ENCODE measurements at places on chromosomes 6 and 20.

- no peak for DNase-seq
Observed at GRCh38 chr6:53458105-53458866, 86.6 kb downstream of the GCLC start.

GRCh38 chr6:158743033-158743651, 76.0 kb downstream of the EZR start:
- DNase-seq: no peak

- no peak for DNase-seq
Observed at GRCh38 chr20:5586720-5587119, 163.5 kb upstream of the SHLD1 start.

DNA sequence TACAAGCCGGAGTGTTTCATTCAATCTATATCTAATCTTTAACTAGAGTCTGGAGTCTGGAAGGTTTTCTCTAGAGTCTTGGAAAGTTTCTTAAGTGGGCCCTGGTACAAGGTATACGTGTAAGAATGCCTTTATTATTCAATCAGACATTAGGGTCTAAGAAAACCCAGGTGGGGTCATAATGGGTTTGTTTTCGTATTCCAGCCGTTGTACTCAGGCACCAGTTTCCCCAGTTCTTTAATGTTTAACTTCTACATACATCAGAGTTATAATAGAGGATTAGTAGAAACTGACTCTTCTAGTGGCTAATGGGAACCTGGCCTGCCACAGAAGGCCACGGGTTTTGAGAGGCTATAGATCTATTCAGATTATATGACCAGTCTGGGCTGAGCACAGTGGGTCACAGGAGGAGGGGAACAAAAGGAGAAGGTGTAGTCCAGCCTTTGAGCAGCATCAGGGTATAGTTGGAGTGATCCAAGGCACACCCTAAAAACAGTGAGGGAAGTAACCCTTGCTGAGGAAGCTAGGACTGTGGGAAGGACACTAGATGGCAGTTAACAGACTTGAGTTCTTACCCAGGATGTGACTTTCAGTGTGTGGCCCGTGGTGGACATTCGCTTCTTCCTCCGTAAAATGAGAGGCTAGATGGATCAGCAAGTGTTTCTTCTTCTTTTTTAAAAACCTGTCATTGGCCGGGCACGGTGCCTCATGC, 15.5 kb downstream of the FAM83B start:
- no peak for DNase-seq

- no peak for DNase-seq
Observed at GRCh38 chr6:158941246-158941645, 58.8 kb downstream of the RSPH3 start.

GRCh38 chr20:57124800-57125517, 141.5 kb downstream of the BMP7 start:
- DNase-seq: no peak

DNA sequence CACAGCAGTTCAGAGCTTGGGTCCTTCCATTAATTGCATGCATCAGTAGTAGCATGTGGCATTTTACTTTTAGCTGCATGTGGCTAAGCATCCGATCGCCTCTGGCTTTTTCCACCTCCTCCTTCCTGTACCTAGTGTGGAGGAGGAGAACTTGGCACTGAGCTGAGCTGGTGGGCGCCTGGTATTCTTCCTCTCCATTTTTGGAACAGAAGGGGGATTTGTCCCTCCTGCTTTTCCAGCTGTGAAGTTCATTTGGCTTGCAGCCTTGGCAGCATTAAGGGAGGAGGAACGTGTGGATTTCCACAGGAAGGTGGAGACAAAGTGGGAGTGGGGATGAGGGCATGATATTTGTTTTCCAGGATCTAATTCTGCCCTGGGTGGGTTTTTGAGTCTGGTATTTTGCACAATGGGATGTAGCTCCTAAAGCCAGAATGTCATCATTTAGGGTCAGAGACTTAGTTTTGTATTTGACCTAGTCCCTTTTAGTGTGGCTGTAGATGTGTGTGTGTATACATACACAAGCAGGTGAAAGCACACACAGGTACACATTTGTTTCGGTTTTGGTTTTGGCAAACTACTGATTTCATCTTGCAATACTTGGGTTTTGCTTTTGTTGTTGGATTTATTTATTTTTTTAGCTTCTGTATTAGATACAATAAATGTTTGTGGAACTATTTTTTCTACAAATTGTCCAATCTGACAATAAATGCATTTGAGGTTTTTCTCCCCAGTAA, 90.0 kb downstream of the SASH1 start:
- no peak for DNase-seq

DNA sequence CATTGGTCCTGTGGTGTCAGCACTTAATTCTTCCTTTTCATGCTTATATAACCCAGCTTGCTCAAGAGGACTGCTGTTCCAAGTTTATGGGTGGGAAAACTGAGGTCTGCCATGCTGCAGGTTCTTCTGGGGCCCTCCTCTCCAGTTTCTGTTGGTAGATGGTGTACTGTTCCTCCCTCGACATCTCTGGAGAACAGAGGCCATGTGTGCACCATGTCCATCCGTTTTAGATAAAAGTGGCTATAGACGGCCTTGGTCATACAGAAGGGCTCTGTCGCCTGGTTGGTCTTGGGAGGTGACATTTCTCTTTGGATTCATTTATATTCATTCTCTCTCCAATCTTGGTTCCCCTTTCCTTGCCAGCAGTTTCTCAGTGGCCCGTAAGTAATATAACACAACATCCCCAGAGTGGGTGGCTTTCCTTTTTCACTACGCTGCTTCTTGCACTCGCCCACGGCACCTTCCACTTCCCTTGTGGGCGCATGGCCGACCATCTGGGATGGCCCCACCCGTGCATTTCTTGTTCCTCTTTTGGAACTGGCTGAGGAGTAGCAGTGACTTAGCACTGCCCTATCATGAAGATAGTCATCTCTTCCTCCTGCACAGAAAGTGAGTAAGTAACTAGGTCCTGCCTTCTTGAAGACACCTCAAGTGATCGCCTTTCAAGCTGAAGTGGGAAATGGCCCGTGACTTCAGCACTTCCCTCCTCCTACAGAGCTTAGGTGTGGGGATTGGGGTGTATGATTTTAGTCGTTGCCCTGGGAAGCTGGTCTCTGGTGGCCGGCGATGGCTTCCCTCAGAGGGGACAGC, 94.2 kb downstream of the RREB1 start:
- DNase-seq: peak; percentile 81

DNA sequence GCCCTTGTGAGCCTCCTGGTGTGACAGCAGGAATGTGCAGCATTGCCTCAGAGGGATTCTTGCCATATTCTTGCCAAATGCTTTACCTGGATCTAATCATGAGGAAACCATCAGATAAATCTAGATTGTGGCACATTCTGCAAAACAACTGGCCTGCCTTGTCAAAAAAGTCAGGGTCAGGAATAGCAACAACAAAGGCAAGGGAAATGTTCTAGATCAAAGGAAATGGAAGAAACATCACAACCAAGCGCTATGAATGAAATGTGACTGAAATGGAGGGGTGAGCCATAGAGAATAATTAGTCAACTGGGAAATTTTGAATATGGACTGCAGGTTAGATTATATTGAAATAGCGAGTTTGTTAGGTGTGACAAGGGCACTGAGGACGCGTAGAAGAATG, 262.6 kb upstream of the CDYL start:
- no peak for DNase-seq

DNA sequence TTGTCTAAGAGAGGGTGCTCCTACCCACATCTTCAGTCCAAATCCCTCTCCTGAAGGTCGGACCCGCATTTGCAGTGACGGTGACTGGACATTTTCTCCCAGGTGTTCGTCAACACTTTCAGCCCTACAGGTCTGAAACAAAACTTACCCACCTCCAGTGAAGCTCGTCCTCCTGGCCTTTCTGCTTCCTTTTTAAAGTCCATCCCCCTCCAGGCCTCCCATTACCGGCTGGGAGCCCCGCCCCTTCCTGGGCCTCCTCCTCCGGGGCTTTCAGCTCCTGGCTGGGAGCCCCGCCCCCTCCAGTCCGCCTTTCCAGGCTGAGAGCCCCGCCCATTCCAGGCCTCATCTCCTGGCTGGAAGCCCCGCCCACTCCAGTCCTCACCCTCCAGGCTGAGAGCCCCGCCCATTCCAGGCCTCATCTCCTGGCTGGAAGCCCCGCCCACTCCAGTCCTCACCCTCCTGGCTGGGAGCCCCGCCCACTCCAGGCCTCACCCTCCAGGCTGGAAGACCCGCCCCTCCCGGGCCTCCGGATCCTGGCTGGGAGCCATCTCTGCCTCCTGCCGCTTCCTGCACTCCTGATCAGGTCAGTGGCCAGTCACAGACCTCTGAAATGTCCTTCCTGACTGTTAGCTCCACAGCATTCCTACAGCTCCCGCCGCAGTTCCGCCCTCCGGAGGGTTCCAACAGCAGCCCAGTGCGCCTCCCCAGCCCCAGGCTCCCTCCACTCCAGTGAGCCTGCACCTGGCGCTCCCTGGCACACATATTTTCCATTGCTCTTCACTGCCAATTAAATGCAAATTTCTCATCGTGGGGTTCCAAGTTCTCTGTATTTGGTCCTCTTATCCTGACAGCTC, 98.5 kb downstream of the LY86 start:
- DNase-seq: no peak

- peak; percentile 60 for DNase-seq
Observed at GRCh38 chr20:45450097-45450818, 19.3 kb upstream of the WFDC2 start.

GRCh38 chr6:87905101-87905641, 142.5 kb upstream of the SPACA1 start:
- no peak for DNase-seq

- no peak for DNase-seq
Observed at GRCh38 chr6:11766043-11766442, 12.6 kb downstream of the ADTRP start.

- DNase-seq: no peak
Observed at GRCh38 chr6:108464418-108465097, 96.2 kb upstream of the FOXO3 start.

DNA sequence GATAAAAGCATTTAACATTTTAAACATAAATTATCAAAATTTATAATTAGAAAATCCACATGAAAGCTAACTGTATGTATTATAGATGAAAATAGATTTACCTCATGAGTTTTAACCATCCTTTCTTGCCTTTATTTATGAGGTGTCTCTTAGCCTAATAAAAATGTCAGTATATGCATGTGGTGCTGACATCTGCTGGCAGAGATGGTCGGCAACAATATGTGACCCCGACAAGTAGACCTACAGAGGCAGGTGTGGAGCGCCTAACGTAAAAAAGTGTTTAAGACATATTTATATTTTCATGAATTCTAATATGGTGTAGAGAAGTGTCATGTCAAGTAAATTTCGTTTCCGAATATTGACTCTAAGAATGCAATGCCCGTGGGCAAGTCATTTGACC, 149.0 kb upstream of the FUT9 start:
- DNase-seq: peak; percentile 14

DNA sequence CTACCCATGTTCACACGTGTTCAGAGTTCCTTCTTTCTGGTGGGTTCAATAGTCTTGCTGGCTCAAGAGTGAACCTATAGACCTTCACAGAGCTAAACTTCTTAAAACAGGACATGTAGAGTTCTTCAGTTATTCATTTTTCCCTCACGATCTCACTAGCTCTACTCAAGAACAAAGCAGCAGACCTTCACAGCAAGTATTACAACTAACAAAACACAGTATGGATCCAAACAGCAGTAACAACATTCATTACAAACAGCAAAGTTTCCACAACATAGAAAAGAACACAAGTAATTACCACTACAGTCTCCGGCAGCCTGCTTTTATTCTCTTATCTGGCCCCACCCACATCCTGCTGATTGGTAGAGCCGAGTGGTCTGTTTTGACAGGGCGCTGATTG, 39.5 kb upstream of the MCUR1 start:
- DNase-seq: no peak

GRCh38 chr6:40476673-40477072, 110.5 kb downstream of the LRFN2 start:
- DNase-seq: no peak

DNA sequence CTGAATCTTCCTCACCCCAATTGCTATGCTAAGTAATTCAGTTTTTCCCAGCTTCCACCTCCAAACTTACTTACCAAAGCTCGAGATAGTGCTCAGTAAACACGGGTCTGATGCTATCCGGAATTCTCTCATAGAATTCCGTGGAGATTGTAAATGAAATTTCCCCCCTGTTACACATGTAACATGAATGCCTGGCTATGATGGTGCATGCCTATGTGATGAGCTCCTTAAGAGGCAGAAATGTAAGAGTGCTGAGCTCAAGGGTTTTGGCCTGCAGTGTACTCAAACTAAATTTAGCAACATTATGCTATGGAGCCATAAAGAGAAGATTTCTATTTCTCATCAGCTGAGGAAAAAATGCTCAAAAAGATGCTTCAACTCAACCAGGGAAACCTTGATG, 133.4 kb upstream of the FUT9 start:
- DNase-seq: no peak

- DNase-seq: no peak
Observed at GRCh38 chr6:160394654-160395035, 46.5 kb downstream of the SLC22A3 start.

GRCh38 chr6:158900663-158901312, 81.6 kb upstream of the EZR start:
- DNase-seq: no peak

DNA sequence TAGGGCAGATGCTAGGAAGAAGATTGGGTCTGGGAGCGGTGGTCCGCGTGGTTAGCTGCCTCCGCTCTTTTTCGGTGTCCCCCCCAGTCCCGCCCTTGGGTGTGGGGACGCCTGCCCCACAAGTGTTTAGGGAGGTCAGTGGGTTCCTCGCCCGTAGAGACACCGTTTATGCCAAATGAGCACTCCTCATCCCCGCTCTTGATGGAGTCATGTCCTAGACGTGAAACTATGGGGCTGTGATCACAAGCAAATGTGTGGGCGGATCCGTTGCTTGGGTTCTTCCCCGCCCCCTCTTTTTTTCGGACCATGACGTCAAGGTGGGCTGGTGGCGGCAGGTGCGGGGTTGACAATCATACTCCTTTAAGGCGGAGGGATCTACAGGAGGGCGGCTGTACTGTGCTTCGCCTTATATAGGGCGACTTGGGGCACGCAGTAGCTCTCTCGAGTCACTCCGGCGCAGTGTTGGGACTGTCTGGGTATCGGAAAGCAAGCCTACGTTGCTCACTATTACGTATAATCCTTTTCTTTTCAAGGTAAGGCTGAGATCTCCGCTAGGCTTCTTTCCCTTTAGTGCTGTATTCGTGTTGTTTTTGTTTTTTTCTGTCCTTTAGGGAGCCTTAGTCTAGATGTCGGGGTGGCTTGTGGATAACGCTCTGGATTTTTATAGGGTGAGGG, at the start of gene HSP90AB1:
HSP90AB1 (plus strand) TSS at position 439 of the 675 bp plus-strand sequence. CDS start 1,529 bp downstream, outside the sequence.
- peak; percentile 98 for DNase-seq

GRCh38 chr6:62217866-62218265, 68.2 kb downstream of the KHDRBS2 start:
- DNase-seq: no peak

Measured in Ammon's horn (tissue), 1 donor.